ENCODE measurements at places on chromosomes 5 and 9. TPM values are rescaled to one million over a fixed set of nuclear protein-coding genes. Genes with fewer than 3 reads are reported as not detected.
A peak's percentile ranks its signal among the peaks of the same experiment; 100 is the strongest.

GRCh38 chr5:81601919-81602318 is 149.0 kb downstream of the SSBP2 start:
- DNase-seq, result no peak
- H3K36me3 ChIP-seq, result no peaks in the 10 kb centered on the region
- no peaks in the 10 kb centered on the region for H3K27me3 ChIP-seq
- H3K4me1 ChIP-seq, result no peaks in the 10 kb centered on the region

DNA sequence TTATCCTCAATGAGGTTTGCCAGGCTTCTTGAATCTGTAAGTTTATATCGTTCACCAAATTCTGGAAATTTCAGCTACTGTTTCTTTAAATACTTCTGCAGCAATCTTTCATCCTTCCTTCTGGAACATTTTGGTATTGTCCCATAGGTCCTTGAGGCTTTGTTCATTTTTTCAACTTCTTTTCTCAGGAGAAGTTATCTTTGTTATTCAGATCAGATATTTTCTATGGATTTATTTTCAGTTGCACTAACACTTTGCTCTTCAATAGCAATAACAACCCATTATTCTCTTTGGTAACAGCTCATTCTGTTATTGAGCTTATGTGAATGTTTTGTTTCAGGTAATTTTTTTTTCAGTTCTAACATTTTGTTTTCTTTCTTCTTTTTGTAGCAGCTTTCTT is 13.5 kb downstream of the SNX2 start:
- no peaks in the 10 kb centered on the region for H3K4me1 ChIP-seq
- H3K36me3 ChIP-seq, result no peaks in the 10 kb centered on the region
- no peaks in the 10 kb centered on the region for H3K27me3 ChIP-seq
- no peak overlapping the region for H3K4me3 ChIP-seq
- H3K27ac ChIP-seq, result no peak overlapping the region

DNA sequence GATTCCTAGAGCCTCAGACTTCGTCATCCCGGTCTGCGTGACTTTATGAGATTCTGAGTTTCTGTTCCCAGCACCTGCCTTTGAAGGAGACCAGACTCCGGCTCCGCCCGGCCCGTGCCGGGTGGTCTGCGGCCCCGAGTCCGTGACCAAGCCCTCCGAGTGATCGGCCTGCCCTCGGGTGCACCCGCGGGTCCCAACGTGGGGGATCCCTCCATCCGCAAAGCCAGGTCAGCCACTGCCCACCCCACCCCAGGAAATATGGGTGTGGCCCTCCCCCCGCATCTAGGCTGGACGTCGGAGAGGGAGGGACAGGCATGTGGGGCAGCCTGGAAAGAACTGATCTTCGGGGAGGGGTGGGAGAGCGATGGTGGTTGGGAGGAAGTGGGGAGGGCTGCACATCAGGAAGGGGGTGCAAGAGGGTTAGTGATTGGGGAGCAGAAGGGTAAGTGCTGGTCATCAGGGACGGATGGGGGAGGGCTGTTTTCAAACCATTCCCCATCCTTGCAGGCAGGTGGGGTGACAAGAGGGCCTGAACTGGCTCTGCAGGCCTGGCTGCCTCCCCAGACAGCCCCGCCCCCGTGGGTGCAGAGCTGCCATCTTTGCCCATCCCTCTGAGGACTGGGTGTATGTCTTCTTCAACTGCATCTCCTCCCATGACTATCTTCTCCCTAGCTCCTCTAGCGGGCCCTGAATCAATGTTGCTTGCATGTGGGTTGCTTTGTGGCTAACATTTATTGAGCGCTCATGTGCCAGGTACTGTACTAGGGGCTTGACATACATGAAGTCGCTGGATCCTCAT is 747 bp downstream of the LRSAM1 start:
- H3K27ac ChIP-seq, result peak overlapping the region; percentile 32
- peaks cover 3% of the 10 kb centered on the region for H3K4me1 ChIP-seq

GRCh38 chr5:39191216-39191615 is 28.1 kb downstream of the FYB1 start:
- no peaks in the 10 kb centered on the region for H3K4me1 ChIP-seq
- H3K27me3 ChIP-seq, result no peaks in the 10 kb centered on the region
- H3K36me3 ChIP-seq, result no peaks in the 10 kb centered on the region
- H3K27ac ChIP-seq, result no peak overlapping the region
- no peak for DNase-seq
- no peak overlapping the region for H3K4me3 ChIP-seq

DNA sequence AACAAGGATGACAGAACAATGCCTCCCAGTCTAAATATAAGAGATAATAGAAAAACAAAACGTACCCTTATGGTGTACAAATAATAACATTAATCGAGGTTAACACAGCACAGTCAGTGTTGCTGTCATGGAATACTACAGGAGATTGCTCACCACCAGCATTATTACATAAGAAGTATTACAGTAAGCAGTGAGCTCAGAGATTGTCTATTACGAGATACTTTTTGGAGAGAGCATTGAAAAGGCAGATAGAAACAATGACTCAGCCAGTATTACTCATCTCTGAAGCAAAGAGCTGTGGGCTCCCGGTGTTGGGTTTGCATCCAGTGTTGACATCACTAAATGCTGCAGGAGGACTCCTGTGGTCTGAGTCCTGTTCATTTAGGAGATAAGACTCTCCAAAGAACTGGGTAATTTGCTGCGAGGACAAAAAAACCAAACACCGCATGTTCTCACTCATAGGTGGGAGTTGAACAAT is 191.9 kb upstream of the SEMA6A start:
- H3K36me3 ChIP-seq, result no peaks in the 10 kb centered on the region
- peaks cover 10% of the 10 kb centered on the region for H3K4me1 ChIP-seq
- no peaks in the 10 kb centered on the region for H3K27me3 ChIP-seq

The CTSV gene
- total RNA-seq, result 113 TPM
